ENCODE measurements at places on chromosomes 13 and 19.

DNA sequence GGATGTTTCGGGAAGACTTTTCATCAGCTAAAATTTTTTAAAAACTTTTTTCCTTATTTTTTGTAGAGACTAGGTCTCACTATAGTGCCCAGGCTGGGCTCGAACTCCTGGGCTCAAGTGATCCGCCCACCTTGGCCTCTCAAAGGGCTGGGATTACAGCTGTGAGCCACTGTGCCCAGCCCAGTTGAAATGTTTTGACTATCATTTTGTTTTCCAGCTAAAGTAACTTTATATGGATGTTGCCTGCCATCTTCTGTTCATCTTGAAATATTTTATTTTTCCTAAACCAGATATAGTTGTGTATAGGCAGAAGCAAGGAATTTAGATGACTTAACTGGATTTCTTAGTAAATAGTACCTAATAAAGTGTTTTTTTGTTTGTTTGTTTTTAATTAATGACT, 7.0 kb downstream of the CAB39L start:
- DNase-seq = peak; percentile 34

- no peak for DNase-seq
Observed at GRCh38 chr13:31859571-31859970, 120.2 kb downstream of the RXFP2 start.

DNA sequence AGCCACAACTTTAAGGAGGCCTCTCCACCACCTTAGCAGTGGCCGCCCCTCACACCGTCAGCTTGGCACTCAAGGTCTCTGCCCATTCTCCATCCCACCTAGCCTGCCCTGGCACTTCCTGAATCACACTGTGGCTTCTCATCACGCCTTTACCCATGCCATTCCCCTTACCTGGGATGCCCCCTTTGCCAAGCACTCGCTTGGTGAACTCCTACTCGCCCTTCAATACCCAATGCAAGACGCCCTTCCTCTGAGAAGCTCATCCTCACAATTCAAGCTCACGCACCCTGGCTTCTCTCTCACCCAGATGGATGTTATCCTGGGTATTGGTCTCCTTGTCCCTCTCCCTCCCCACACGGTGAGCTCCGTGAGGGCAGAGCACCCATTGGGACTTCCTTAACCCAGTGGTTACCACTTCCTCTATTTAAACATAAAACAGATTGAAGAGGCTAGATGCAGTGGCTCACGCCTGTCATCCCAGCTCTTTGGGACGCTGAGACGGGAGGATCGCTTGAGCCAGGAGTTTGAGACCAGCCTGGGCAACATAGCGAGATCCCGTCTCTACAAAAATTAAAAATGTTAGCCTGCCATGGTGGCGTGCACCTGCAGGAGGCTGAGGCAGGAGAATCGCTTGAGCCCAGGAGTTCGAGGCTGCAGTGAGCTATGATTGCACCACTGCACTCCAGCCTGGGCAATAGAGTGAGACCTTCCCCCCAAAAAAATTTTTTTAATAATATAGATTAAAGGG, 12.6 kb upstream of the SHD start:
- DNase-seq = no peak

- DNase-seq = no peak
Observed at GRCh38 chr19:8486661-8487136, 15.7 kb downstream of the PRAM1 start.
